ENCODE measurements at places on chromosomes 7 and 10. TPM values are rescaled to one million over a fixed set of nuclear protein-coding genes. Genes with fewer than 3 reads are reported as not detected.

DNA sequence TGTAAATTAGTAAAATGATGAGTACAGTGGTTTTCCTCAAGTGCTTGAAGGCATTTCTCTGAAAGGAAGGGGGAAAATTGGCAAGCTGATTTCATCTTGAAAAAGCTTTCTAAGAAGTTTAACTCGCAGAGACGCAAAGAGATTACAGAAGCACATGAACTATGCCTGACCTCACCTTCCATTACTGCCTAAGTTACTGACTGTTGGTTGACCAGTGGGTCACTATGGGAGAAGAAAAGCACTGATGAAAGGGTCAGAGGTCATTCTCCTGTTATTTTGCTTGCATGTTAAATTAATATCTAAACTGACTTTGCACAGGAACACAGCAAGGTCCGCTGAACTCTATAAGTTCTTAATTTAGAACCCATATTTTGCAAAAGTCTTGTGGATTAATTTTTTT is 225.6 kb downstream of the ARL4A start:
- no peak for DNase-seq

Gene SFRP5
- total RNA-seq = not detected

- no peak for DNase-seq
These were observed 83.3 kb downstream of the CPXM2 start for GRCh38 chr10:123808286-123808685.

Gene PDE6C
- not detected for total RNA-seq

GRCh38 chr10:7533657-7534479 is 123.0 kb upstream of the SFMBT2 start:
- no peak for DNase-seq

- DNase-seq = no peak
These were observed 66.4 kb downstream of the MYL10 start for GRCh38 chr7:101562531-101563197.

DNA sequence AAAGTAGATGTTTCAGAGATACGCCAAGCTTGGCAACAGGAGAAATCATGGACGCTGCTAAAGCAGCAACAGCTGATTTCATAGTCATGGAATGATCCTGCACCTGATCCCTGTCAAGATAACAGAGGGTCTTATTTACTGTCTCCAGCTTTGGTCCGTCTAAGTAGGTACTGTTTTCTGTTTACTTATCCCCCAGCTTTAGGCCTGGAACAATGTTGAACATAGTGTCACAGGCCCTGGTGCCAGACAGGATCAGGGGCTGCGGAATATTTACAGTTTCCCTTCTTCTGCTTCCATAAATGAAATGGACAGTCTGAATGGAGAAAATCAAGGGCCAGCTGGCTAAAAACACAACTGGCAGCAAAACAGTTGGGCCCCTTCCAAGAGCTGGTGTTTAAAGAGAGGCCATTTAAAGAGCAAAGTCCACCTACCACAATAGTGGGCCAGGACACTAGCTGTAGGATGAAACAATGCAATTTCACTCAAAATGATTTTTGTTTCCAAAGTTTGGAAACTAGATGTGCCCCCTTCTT is 2.9 kb downstream of the GPR37 start:
- DNase-seq = no peak

DNA sequence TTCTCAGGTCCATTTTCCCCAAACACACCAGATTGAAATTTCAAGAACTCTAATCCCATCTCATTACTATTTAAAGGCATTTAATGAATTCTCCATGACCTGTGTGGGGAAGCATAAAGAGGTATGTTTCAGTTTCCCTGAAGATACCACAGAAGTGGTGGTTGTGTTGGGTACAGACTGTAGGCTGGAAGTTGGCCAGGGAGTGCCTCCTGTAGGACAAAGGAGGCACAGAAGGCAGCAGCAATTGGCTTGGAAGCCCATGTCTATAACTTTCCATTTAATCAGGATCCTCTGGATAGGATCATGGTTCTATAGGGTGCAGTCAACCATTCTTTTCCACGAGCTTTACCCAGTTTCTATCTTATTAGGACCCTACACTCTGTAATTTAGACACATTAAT is 8.6 kb upstream of the BET1 start:
- no peak for DNase-seq

Gene MLLT10
- 22.9 TPM for total RNA-seq

GRCh38 chr7:1042492-1042833 is 1.9 kb upstream of the GPR146 start:
- no peak for DNase-seq

- no peak for DNase-seq
These were observed 5.5 kb upstream of the GNAT3 start for GRCh38 chr7:80517282-80517747.

Gene SH2B2
- total RNA-seq = 1.8 TPM

Gene ZC3HAV1L
- total RNA-seq = 11.6 TPM

Gene PRSS37
- total RNA-seq = not detected
